ENCODE measurements at places on chromosomes 7 and 10.

DNA sequence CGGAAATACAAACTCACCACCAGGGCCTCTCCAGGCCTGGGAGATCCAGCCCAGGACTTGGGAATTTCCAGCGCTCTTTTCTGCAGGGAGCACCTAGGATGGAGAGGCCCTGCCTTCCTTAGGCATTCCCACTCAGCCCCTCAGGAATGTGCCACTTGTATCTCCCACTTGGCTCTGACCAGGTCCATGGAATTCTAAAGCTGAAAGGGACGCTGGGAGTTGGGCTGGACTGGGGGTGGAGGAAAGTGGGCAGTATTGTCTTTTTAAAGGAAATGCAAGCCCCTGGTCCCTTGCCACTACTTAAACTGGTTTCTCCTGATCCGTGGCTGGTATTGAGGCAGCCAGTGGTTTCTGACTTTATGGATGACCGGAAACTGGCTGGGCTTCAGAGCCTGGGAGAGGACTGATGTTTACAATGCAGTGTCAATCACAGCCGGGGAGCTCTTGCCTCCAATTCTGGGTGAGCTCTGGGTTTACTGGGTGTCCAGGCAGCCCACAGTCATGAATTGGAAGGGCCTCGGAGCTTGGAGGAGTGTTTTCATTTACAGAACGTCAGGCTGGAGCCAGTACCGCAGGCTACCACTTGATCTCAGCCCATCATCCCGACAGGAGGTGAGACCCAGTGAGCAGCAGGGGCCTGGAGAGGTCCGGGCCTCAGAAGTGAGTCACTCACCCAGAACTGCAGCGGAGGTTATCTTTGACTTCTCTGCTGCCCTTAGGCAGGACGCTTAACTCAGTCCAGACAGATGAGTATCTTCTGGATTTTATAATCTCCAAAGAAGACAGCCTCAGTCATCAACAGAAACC, 27.3 kb downstream of the AGAP3 start:
- DNase-seq, result no peak

DNA sequence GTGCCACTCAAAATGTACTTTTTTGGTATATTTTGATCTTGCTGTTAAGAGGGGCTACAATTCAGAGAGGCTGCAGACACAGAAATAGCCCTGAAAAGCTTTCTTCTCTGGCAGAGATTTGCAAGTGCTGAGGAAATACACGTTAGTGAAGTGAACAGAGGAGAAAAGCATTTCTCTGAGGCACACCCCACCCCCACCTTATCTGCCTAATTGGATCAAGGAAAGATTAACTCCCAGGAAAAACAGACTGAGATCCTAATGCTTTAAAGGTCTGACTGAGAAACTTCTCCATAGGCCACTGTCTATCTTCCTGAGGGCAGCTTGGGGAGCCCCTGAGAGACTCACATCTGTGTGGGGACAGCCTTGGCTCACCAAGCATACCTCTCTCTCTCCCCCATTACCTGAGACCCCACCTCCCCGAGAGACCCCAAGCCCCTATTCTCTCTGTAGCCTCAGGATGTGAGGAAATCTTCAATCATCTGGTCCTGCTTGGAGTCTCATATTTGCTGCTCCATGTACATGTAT, 14.8 kb upstream of the AKR1C3 start:
- DNase-seq, result no peak

DNA sequence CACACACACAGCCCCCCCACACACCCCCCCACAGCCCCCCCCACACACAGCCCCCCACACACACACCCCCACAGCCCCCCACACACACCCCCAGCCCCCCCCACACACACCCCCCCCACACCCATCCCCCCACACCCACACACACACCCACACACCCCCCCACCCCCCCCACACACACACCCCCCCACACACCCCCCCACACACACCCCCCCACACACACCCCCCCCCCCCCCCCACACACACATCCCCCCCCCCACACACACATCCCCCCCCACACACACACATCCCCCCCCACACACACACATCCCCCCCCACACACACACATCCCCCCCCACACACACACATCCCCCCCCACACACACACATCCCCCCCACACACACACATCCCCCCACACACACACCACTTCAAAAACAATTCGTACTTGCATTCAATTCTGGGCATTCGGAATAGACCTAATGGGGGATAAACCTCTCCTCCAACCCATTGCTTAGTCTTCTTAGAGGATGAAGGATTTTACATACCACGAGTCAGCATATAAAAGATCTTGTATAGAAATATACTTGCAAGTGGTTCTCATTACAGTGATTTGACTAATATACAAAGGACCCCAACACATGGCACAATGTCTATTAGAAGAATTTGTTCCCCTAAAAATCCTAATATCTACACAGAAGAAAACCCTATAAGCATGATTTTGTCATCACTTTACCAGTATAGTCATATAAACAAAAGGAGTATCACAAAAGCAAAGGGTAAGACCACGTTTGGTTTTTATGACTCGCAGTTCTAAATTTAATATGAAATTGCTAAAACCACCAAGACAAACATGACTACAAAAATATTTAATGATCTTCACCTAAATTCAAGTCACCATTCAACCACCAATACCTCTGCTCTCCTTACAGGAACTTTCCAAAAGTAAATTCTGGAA, 80.9 kb downstream of the DIP2C start:
- no peak for DNase-seq

DNA sequence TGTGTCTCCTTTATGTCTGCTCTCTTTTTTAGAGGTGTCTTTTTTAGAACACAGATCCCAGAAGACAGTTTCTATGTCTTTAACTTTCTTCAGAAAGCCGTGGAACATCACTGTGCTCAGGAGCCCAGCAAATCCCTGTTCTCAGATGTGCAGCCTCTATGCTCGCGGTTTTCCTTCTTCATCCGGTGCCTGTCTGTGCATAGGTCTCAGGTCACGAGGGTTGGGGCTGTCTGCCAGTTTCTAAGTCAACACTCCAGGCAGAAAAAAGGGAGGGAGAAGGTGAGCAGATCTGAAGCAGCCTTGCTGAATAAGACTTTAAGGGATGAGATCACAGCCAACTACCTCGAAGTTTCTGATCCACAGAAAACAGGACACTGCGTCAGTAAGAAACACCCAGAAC, 68.5 kb downstream of the CRTAC1 start:
- DNase-seq, result no peak

GRCh38 chr10:110336111-110336721, 31.5 kb upstream of the SMNDC1 start:
- no peak for DNase-seq

GRCh38 chr10:6136215-6137201, 47.7 kb downstream of the RBM17 start:
- DNase-seq, result no peak

DNA sequence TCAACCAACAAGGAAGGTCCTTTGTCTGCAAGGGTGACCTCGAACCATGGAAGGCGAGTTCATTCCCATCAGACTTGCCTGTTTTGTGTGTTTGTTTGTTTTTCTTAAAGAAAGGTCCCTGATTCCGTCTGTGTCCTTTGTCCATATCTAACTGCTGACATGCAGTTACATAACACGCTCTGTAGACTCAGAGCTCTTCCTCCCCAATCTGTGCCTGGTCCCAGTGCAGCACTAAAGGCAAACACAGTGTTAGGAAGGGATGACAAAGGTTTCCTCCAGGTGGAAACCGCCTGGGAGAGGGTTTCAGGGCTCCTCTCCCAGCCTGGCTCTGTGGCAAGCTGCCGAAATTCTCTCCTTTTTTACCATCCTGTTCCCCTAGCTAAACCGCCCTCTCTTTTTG, 13.4 kb downstream of the JCAD start:
- DNase-seq, result no peak

- DNase-seq, result no peak
Observed at GRCh38 chr7:120475994-120476393, 203.0 kb downstream of the KCND2 start.
